ENCODE measurements at places on chromosomes 6 and 20. TPM values are rescaled to one million over a fixed set of nuclear protein-coding genes. Genes with fewer than 3 reads are reported as not detected.

Gene PCIF1
- 28.7 TPM for total RNA-seq

Gene RRP36
- 29.7 TPM for total RNA-seq

Gene XKR7
- 0.33 TPM for total RNA-seq

Gene SMOC2
- 22.7 TPM for total RNA-seq

Gene PCK1
- 14.3 TPM for total RNA-seq

Gene USP49
- total RNA-seq = 5.2 TPM

Gene SIRPG
- total RNA-seq = not detected

Gene HSPA12B
- total RNA-seq = 4.4 TPM

Gene SPDEF
- total RNA-seq = not detected

Gene DLK2
- total RNA-seq = not detected

Gene CCN2
- 109 TPM for total RNA-seq

Gene COX4I2
- total RNA-seq = not detected

All from body of pancreas (tissue), 4 donors.